Bronchial epithelial cell (primary cell): ENCODE measurements at places on chromosomes 11 and 22.

GRCh38 chr22:37489983-37490382 lies 3.8 kb upstream of the MFNG start:
- no peak for DNase-seq

DNA sequence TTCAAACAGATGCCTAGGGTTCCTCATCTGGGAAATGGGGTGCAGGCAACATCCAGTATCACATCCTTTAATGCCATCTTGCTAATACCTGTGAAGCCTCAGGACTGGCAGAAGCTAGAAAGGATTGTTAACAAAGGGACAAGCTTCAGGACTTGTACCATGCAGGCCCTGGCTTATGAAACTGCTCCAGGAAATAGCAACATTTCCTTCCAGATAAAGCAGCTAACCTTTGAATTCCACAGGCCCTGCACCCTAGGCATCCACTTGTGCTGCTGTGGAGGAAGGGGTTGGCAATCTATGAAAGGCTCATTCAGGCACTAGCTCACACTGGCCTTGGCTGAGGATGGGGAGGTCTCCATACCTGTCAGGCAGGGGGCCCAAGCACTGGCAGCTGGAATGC lies 87.2 kb downstream of the BTBD10 start:
- DNase-seq: no peak

GRCh38 chr11:129652835-129653234 lies 162.8 kb upstream of the TMEM45B start:
- DNase-seq: peak; percentile 97

DNA sequence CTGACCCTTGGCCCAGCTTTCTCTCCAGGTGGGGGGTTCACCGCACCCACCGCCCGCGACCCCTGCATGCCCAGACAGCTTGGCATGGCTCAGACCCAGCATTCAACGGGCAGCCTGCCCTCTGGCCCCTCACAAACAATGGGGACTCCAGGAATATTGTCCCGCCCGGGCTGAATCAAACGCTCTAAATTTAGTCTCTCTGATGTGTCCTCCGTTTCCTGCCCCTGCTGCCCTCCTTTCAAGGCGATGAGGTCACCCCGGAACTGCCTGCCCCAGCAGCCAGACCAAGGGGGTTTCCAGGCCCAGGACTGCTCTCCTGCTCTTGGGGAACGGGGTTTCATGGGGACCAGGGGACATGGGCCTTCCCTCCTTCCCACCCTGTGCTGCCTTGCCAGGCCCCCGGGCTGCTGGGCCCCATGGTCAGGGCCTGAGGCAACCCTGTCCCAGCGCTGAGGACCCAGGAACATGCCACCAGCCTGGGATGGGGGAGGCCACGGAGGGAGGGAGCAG lies 10.1 kb upstream of the PDGFB start:
- peak; percentile 68 for DNase-seq

GRCh38 chr22:42190274-42190673 lies 59.7 kb upstream of the CYP2D6 start:
- no peak for DNase-seq

GRCh38 chr11:77020734-77021133 lies 13.5 kb upstream of the B3GNT6 start:
- peak; percentile 70 for DNase-seq

DNA sequence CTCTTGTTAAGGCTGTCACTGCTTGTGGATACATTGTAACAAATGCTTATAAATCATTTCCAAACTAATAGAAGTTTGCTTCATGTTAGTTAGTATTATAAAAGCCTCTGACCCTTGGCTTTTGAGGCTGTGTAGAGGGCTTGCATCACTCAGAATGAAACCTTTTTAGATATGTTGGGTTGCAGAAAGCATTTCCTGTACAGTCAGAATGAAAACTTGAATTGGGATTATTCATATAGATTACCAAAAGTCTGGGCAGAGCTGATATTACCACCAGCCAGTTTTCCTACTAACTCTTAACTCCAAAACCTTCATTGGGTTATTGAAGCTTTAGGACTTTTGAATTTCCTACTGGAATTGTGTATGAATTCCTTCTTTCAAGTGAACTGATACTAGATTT lies 12.0 kb downstream of the KMT2A start:
- peak; percentile 58 for DNase-seq

- DNase-seq: no peak
Observed at GRCh38 chr11:61960532-61960931, 6.9 kb downstream of the FTH1 start.

DNA sequence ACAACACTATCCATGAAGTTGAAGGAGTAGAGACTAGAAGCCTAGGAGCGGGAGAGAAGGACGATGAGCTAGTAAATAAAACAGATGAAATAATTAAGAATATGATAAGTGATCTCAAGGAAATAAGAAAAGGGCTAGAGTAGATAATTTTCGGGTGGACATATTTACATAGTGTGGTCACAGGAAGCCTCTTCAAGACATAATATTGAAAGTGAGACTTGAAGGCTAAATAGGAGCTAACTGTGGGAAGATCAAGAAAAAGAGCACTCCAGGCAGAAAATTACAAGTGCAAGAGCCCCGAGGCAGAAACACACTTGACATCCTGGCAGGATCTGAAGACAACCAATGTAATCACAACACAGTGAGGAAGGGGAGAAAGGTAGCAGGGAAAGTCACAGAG lies 11.9 kb upstream of the PPFIBP2 start:
- DNase-seq: no peak

GRCh38 chr22:46150655-46151477 lies 540 bp downstream of the PPARA start:
- no peak for DNase-seq
